Testis (tissue), 5 donors: ENCODE measurements at places on chromosomes 4 and X. TPM values are rescaled to one million over a fixed set of nuclear protein-coding genes. Genes with fewer than 3 reads are reported as not detected.

Gene F8
- total RNA-seq = 35.2 TPM

Gene OTUD5
- total RNA-seq = 77.1 TPM

DNA sequence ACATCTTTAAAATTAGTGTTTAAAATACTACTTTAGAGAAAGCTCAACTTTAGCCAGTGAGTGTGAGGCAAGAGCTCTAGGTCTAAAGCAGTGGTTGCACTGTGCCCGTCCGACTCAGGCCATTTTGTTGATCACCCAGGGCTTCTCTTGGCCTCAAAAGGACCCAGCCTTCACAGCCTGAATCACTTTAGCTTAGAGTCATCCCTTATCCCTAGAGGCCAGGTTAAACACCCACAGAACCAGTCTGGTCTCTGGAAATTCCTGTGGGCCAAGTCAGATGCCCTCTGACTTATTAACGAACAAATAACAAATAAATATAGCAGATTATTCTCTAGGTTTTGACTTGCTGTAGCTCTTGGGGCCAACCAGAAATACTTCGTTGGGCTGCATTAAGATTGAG lies 102.3 kb downstream of the WWC2 start:
- no peak for DNase-seq

- DNase-seq = no peak
Observed at GRCh38 chr4:108635070-108635655, 14.8 kb downstream of the RPL34 start.

DNA sequence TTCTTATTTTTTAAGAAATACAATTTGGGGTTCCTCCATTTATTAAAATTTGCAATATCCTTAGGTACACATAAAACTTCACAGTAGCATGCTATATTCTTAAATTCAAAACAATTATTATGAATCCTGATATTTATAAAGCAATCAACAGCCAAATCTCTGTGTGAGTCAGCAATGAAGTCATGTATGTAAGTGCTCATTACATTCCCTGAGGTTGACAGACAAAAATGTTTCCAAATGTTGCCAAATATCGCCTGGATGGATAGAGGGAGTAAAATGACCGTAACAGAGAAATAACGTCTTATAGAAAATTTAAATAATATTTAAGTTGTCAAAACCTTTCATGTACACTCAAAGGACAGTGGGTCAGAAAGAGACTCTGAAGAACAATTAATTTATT lies 220.0 kb downstream of the PCDH18 start:
- DNase-seq = no peak

GRCh38 chr4:139975830-139976272 lies 178.1 kb downstream of the MAML3 start:
- peak; percentile 59 for DNase-seq

DNA sequence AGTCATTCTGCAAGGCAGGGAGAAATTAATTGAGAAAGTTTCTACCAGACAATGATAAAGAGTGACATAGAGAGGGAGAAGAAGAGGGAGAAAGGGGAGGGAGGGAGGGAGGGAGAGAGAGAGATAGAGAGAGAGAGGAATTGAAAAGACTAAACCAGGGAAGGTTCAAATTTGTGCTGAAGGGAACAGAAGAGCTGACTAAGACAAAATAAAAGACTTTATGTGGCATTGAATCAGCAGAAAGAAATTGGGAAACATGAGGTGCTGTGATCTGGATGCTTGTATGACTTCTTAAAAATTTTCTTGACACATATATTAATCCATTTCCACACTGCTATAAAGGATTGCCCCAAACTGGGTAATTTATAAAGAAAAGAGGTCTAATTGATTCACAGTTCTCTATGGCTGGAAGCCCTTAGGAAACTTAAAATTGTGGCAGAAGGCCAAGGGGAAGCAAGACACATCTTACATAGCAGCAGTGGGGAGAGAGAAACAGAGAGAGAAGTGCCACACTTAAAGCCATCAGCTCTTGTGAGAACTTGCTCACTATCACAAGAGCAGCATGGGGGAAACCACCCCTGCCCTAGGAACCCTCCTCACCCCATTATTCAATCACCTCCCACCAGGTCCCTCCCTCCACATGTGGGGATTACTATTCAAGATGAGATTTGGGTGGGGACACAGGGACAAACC lies 13.5 kb upstream of the CXCL6 start:
- no peak for DNase-seq

Gene HMX1
- total RNA-seq = 4.2 TPM

DNA sequence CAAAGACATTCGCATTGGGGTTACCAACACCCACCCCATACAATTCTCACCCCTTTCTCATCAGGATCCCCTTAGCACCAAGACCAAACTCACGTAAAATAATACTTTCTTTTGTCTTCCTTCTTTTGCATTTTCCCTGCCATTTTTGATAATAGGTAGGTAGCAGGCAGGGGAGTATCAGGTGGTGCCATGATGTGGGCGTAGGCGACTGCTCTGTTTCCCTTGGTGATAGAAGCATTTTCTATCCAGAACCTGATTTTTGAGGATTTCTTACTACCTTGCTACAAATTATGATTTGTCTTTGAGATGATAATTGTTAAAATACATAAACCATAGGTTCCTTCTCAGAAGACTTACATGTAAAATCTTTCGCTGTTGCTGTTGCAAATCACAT lies 150.3 kb downstream of the DCTD start:
- DNase-seq = no peak

- no peak for DNase-seq
Observed at GRCh38 chr4:107999932-108000539, 10.3 kb downstream of the HADH start.

Gene CBLL2
- 4.3 TPM for total RNA-seq

GRCh38 chr4:33931026-33931425 lies 2313.3 kb downstream of the ARAP2 start:
- DNase-seq = no peak

Gene ASB11
- total RNA-seq = not detected

GRCh38 chr4:96519291-96519690 lies 679.4 kb downstream of the PDHA2 start:
- DNase-seq = no peak

DNA sequence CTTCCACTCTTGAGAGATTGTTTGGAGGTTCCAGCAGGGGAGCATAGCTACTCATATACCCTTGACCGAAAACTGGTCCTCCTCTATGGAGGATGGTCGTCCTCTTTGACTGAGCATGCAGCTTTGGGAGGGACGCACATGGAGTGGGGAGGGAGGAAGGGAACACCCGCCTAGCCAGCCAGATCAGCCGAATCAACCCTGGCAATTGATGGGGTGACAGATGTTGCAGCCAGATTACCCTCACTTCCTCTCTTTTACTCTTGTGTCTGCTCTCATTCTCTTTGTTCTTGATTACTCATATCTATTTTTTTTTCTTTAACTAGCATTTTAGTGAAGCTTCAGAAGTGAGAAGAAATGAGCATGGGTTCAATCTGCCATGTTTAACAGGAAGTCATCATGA lies 19.6 kb downstream of the MGST2 start:
- DNase-seq = no peak

Gene ETDA
- 1.5 TPM for total RNA-seq

GRCh38 chr4:100289530-100289888 lies 99.2 kb upstream of the DDIT4L start:
- no peak for DNase-seq

DNA sequence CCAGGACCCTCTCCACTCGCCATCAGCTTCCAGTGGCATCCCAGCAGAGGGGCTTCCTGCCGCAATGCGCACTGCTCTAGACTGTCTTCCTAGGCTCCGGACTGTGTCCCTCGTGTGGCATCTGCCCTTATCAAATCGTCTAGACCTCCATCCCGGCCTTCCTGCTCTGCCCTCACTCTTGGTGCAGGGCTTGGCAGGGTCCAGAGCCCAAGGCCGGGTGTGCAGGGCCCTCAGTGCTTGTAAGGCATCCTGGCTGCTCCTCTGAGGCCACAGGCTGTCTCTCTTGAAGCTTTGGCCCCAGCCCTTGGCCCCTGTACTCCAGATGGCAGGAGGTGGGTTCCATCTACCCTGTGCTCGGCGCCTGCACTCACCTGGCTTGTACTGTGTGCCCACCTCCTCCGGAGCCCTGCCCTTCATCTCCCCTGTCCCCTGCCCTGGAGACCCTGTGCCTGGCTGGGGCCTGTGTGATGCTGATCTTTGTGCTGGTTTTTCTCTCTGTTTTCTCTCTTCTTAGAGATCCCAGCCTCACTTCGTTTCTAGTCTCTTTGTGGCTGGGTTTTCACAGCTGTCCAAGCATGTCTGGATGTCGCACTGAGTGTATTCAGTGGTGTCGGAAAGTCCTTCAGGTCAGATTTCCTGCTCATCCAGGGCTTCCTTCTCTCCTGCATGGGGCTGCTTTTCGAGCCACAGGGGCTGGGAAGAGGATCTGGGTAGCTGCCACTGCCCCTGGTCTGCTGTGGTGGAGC lies 3.7 kb upstream of the TREX2 start:
- DNase-seq = no peak

- no peak for DNase-seq
Observed at GRCh38 chrX:99353412-99353811, 1056.7 kb downstream of the PCDH19 start.

DNA sequence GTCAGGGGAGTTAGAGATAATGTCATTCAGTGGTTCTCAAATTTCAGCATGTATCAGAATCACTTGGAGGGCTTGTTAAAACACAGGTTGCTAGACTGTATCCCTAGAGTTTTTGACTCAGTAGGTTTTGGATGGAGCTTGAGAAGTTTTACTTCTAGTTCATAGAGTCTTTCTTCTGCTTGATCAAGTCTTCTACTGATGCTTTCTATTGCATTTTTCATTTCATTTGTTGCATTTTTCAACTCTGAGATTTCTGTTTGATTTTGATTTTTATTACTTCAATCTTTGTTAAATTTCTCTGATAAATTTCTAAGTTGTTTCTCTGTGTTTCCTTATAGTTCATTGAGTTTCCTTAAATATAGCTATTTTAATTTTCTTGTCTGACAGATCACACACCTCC lies 361.4 kb downstream of the RAPGEF2 start:
- DNase-seq = no peak

DNA sequence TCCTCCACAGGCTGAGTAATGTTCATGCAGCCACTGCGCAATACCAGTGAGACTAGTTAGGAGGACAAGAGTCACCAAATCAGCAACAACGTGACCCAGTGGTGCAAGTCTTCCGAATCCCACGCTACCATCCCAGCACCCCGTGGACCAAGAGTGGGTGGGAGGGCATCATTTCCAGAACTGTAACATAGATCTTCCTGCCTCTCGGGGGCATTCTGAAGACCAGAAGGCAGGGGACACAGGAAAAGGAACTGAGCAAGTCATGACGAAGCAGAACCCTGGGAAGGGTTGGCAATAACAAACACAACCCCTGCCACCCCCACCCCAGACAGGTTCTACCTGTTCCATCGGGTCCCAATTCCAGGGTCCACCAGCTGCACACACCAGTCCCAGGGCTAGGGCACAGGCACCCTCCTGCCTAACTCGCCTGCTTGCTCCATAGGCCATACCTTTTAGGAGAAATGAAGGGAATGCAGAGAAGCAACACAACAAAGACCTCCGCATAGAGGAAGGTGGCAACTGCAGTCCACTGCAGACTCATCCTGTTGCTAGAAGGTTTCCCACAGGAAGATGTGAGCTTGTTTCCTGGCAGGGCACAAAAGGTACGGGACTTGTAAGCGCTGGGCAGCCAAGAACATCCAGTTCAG lies 1.4 kb downstream of the BCAP31 start:
- no peak for DNase-seq

DNA sequence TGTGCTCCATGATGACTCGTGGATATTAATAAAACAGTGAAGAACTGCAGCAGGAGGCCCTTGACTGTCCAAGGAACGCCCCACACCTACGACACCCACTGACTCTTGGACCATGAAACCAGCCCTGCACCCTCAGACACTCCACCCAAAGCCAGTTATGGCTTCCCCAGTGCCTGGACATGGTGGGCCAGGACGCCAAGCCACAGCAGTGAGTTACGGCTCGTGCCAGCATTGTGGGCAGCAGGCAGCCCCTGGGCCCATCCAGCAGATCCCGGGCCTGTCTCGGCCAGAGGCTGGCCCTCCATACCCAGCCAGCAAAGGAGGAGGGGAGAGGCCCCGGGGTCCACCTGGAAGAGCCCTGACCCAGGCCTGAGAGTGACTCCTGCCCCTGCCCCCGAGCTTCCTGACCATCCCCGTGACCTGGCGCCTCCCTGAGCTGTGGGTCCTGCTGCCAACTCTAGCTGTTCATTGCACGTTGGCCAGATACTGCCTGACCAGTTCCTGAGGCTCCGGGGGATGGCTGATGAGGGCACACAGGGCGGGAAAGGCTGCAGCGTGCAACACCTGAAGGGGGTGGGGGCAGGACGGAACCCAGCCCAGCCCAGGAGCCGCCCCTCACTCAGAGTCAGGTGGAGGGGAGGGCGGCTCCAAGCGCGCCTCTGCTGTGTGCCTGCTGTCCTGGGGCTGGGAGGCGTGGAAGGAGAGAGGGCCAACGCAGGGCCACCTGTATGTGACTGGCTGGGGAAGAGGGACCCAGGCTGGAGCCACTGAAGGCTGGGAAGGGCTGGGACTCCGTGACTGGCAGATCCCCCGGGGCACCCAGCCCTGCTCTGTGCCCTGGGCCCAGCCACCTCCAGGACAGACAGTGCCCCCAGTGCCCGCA lies 739 bp downstream of the SLC49A3 start:
- DNase-seq = no peak

- DNase-seq = peak; percentile 27
Observed at GRCh38 chr4:3013839-3014350, 50.5 kb downstream of the GRK4 start.

- no peak for DNase-seq
Observed at GRCh38 chrX:53047228-53047627, 1.4 kb upstream of the GPR173 start.

GRCh38 chrX:39654183-39654925 lies 443.4 kb downstream of the BCOR start:
- DNase-seq = no peak

GRCh38 chrX:149950681-149951080 lies 12.4 kb upstream of the EOLA2 start:
- peak; percentile 41 for DNase-seq

- no peak for DNase-seq
Observed at GRCh38 chr4:45100956-45101818, 374.8 kb upstream of the GNPDA2 start.

Gene SPANXC
- 2.7 TPM for total RNA-seq

Gene HPGDS
- 0.68 TPM for total RNA-seq

Gene SMIM31
- total RNA-seq = not detected

GRCh38 chr4:151205722-151206121 lies 71.2 kb upstream of the PRSS48 start:
- DNase-seq = no peak

Gene RBM47
- 51.7 TPM for total RNA-seq

GRCh38 chr4:121712001-121712651 lies 15.3 kb upstream of the ANXA5 start:
- no peak for DNase-seq

- no peak for DNase-seq
Observed at GRCh38 chr4:164381859-164382258, 372.1 kb upstream of the SMIM31 start.

- no peak for DNase-seq
Observed at GRCh38 chr4:7063362-7063761, 4.5 kb downstream of the GRPEL1 start.

GRCh38 chr4:142350871-142351270 lies 495.2 kb downstream of the INPP4B start:
- no peak for DNase-seq

DNA sequence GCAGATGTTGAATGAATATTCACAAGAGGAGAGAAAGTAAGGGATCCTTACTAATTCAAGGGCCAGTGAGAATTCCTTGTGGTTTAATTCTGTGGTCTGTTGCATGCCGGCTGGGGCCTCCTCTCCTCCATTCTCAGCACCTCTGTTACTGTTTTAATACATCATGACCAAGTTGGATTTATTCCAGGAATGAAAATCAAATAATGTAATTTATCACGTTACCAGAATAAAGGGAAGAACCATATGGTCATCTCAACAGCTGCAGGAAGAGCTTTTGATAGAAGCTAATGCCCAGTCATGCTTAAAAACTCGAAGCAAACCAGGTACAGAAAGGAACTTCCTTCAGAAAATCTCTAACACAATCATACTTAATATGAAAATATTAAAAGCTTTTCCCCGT lies 54.1 kb downstream of the GRK4 start:
- DNase-seq = no peak
